Stomach (tissue), 19 donors: ENCODE measurements at places on chromosomes 13 and 19.

DNA sequence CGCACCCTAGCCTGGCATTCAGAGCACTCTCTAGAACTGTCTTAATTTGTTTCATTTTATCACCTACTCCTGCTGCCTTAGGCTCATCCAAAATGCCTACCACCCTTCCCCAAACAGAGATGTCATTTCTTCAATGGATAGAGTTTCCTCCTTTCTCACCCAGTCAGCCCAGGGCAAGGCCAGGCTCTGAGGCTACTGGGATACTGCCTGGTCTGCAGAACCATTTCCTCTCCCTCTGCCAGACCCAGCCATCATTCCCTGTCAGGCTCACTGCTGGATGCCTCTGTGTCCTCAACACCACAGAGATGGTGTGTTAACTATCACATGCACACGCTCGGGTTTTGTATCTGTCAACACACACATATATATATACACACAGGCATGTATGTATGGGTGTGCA, 47.2 kb downstream of the C13orf42 start:
- no peak for DNase-seq

GRCh38 chr19:47398707-47399597, 20.4 kb downstream of the MEIS3 start:
- DNase-seq, result no peak

DNA sequence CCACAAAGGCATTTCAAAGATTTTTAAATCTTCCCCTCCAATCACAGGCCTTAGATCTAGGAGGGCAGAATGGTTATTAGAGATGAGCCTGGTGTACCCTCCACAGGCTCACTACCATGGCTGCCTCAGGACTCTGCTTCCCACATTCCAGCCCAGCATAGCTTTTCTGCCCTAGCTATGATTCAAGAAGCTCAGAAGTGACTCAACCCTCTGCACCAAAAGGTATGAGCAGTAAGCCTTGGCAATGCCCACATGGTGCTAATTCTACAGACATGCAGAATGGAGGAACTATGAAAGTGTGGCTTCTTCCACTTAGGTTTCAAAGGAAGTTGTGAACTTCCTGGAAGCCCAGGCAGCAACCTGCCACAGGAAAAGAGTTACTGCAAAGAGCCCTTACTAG, 786.2 kb downstream of the SLITRK6 start:
- DNase-seq, result no peak

GRCh38 chr13:112963641-112964040, 5.4 kb upstream of the MCF2L start:
- DNase-seq, result no peak

DNA sequence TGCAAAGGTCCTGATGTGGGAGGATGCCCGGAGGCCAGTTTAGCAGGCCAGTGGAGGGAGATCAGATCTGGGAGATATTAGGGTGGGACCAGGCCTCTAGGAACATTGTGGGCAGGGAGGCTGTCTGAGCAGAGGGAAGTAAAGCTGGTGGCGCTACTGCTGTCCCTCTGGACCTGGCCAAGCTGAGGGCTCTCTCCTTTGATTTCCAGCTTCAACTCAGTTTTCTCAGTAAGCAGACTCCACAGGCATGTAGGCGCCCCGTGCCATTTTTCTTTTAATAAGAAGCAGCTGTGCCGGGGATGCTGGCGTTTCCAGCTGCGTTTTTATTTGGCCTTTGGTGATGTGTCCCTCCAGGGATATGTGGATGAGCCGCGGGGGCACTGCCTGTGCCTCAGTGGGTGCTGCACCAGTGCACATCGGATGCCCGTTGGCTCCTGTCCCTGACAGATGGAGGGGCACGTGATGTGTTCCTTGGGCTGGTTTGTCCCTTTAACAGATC, 6.7 kb downstream of the DNM2 start:
- DNase-seq, result no peak

DNA sequence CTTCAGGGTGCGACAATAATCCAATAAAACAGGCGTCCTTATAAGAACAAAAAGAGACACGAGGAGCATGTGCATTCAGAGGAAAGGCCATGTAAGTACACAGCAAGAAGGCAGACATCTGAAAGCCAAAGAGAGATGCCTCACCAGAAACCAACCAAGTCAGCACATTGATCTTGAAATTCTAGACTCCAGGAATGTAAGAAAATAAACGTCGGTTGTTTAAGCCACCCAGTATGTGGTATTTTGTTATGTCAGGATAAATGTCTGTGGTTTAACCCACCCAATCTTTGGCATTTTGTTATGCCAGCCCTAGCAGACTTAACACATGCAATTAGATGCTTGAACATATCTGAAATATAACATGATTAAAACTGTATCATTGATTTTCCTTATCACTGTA, 452.0 kb downstream of the SLITRK6 start:
- no peak for DNase-seq

- peak; percentile 62 for DNase-seq
Measured at GRCh38 chr19:47663435-47663910, 49.7 kb upstream of the EHD2 start.

GRCh38 chr19:1026783-1027649, 608 bp downstream of the CNN2 start:
- peak; percentile 69 for DNase-seq

- no peak for DNase-seq
Measured at GRCh38 chr19:38107129-38107528, 116.9 kb downstream of the DPF1 start.

DNA sequence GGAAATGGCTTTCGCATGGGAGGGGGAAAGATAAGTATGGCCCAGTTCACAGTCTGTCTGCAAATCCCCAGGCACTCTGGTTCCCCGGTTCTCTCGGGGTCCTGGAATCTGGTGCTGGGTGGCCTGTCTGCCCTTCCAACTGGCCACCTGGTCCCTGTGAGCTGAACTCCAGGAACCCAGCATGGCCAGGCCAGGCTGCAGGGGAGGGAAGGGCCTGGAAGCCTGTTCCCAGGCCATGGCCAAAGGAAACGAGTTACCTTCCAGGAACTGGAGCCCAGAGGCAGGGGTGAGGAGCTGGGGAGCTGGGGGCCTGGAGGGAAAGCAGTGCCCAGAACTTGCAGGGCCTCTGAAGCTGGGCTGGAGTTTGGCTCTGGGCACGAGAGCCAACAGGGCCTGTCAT, 19.1 kb upstream of the PNMA8C start:
- no peak for DNase-seq

DNA sequence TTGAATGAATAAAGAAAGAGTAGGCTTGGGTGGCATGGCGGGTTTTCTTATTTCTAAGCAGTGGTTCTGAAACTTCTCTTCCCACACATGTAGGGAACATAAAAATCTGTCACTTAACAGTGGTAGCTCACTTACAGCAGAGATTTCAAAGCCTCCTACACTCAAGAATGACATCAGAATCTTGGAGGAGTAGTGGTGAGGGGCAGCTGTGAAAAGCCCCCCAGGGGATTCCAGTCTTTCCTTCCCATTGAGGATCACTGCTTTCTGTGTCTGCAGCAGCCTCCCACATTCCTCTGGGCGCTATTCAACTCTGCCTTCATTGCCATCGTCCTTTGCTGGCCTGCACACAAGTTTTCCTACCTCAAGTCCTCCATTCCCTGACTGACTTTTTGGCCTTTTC, 8.6 kb upstream of the NEK5 start:
- no peak for DNase-seq

- no peak for DNase-seq
Measured at GRCh38 chr13:81760316-81760715, 1419.4 kb upstream of the SPRY2 start.

DNA sequence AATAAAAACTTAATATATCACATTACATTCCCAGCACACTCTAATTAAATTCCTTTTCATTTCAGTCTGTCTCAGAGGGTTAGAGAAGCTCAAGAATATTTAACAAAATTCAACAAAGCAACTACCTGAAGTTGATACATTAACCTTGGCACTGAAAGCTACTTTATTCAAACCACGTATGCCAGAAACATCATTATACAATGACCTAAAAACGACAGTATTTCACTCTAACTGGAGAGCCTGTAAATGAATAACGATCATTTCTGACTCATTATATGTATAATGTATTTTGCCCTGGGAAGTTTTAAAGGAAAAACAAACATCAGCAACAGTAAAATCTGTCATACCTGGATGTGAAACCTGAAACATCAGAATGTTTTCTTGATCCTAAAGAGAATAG, 270.1 kb downstream of the SLITRK5 start:
- no peak for DNase-seq

- DNase-seq, result no peak
Measured at GRCh38 chr13:23321535-23322241, 111.8 kb downstream of the SACS start.

GRCh38 chr13:113397608-113398425, 33.9 kb upstream of the GRTP1 start:
- no peak for DNase-seq

DNA sequence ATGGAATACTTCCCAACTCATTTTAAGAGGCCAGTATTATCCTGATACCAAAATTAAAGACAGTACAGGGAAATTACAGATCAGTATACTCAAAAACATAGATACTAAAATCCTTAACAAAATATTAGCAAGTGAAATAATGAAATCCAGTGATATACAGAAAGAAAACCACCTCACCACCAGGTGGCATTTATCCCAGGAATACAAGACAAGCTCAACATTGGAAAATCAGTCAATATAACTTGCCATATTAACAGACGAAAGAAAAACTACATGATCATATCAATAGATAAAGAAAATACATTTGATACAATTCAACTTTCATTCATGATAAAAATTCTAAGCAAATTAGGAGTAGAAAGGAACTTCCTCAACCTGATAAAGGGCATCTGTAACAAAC, 6.7 kb upstream of the GNA15 start:
- DNase-seq, result no peak

GRCh38 chr19:45885556-45886426, at the start of gene IRF2BP1:
IRF2BP1 (minus strand) TSS chr19:45886141; CDS start chr19:45885774, 367 bp downstream.
- peak; percentile 97 for DNase-seq

- no peak for DNase-seq
Measured at GRCh38 chr13:25887962-25888655, 163.7 kb downstream of the SHISA2 start.

- DNase-seq, result no peak
Measured at GRCh38 chr13:108573455-108573854, 56.0 kb upstream of the MYO16 start.

DNA sequence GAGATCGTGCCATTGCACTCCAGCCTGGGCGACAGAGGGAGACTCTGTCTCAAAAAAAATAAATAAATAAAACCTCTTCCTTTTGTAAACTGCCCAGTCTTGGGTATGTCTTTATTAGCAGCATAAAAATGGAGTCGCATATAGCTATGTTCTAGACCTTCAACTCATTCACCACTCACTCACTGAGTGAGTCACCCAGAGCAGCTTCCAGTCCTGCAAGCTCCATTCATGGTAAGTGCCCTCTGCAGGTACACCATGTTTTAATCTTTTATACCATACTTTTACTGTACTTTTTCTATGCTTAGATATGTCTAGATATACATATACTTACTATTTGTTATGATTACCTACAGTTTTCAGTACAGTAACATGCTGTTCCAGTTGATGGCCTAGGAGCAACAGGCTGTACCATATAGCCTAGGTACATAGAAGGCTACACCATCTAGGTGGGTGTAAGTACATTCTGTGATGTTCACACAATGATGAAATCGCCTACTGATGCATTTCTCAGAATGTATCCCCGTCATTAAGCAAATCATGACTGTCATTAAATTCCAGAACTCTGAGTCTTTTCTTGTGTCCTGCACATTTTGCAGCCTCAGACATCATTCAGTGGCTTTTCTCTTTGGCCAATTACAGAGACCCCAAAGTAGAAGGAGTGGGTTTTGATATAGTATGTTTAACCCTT, 13.7 kb upstream of the FARP1 start:
- no peak for DNase-seq

GRCh38 chr13:75473468-75473867, 8.5 kb downstream of the TBC1D4 start:
- no peak for DNase-seq

GRCh38 chr13:19596960-19597361, 35.6 kb upstream of the TPTE2 start:
- no peak for DNase-seq

- DNase-seq, result peak; percentile 45
Measured at GRCh38 chr19:18735324-18735723, 51.8 kb downstream of the CRTC1 start.
